ENCODE measurements at places on chromosomes 11 and 22. TPM values are rescaled to one million over a fixed set of nuclear protein-coding genes. Genes with fewer than 3 reads are reported as not detected.

GRCh38 chr11:124880958-124881357, 15.7 kb downstream of the ROBO3 start:
- no peak overlapping the region for H3K27ac ChIP-seq
- peaks cover 16% of the 10 kb centered on the region for H3K4me1 ChIP-seq
- peaks cover 2% of the 10 kb centered on the region for H3K36me3 ChIP-seq
- H3K4me3 ChIP-seq: no peak overlapping the region
- peaks cover 42% of the 10 kb centered on the region for H3K27me3 ChIP-seq
- no peak for DNase-seq

- H3K4me3 ChIP-seq: peak overlapping the region; percentile 13
- H3K4me1 ChIP-seq: peaks cover 55% of the 10 kb centered on the region
- H3K27ac ChIP-seq: no peak overlapping the region
- no peaks in the 10 kb centered on the region for H3K27me3 ChIP-seq
- H3K36me3 ChIP-seq: peaks cover 62% of the 10 kb centered on the region
These were observed 14.2 kb upstream of the APOA1 start for GRCh38 chr11:116851626-116852025.

DNA sequence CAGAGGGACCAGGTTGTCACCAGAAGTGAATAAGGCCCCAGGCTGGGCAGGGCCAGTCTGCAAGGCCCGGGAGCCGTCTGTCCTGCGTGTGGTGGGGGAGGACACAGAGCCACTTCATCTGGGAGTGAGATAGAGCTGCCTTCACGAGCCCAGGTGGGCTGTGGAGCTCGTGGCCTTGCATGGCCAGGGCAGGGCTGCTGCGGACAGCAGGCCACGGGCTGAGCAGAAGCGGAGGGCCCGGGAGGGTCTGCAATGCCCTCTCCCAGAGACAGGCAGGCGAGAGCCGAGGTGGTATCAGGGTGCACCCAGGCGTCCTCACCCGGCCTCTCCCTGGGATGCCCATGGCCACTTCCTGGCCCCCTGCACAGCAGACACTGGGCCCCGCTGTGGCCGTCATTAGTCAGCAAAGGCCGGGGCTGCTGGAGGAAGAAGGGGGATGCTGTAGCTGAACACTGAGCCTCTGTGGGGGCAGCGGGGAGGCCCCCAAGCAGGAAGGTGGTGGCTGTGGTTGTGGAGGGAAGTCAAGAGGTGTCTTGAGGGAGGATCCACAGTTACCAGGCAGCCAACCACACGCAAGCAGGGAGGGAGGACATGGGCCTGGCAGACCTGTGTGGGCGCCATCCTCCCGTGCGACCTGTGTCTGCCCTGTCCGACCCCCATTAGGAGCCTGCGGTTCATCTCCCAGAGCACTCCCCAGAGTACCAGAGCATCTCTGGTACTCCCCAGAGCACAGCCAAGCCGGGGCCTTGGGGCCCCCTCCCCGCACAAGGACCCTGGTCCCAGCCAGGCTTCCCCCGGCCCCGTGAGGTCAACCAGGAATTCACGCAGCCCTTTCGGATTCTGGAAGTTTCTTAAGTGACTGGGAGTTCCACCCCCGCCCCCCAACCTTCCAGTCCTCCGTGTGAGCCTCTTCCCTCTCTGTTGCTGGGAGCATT, 1109.5 kb downstream of the BRD1 start:
- no peaks in the 10 kb centered on the region for H3K27me3 ChIP-seq
- no peak overlapping the region for H3K4me3 ChIP-seq
- DNase-seq: no peak
- no peaks in the 10 kb centered on the region for H3K36me3 ChIP-seq
- H3K27ac ChIP-seq: no peak overlapping the region

DNA sequence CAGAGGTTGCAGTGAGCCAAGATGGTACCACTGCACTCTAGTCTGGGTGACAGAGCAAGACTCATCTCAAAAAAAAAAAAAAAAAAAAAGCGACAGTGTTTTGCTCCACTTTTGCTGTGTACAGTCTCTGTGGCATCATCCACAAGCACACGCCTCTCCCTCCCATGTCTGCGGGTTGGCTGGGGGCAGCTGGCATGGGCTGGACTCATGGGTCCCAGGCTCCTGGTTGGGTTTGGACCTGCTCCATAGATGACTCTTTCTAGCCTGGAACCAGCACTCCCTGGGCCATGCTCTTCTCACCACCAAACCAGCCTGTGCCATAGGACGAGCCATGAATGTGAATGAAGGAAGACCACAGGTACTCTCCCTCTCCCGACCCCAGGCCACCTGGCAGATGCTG, 7.9 kb upstream of the WNT11 start:
- peaks cover 2% of the 10 kb centered on the region for H3K4me1 ChIP-seq
- no peaks in the 10 kb centered on the region for H3K36me3 ChIP-seq
- peaks cover 15% of the 10 kb centered on the region for H3K27me3 ChIP-seq
- DNase-seq: no peak

The HBE1 gene
- total RNA-seq: not detected

Data from activated B cell treated with CpG ODN at 0.5 μM for 24 hours (primary cell).